Stimulated activated CD4-positive, alpha-beta T cell treated with anti-CD3 and anti-CD28 coated beads, Interleukin-15, amount 100 ng/mL, for 24 hours (primary cell): ENCODE measurements at places on chromosomes 3 and 15.

DNA sequence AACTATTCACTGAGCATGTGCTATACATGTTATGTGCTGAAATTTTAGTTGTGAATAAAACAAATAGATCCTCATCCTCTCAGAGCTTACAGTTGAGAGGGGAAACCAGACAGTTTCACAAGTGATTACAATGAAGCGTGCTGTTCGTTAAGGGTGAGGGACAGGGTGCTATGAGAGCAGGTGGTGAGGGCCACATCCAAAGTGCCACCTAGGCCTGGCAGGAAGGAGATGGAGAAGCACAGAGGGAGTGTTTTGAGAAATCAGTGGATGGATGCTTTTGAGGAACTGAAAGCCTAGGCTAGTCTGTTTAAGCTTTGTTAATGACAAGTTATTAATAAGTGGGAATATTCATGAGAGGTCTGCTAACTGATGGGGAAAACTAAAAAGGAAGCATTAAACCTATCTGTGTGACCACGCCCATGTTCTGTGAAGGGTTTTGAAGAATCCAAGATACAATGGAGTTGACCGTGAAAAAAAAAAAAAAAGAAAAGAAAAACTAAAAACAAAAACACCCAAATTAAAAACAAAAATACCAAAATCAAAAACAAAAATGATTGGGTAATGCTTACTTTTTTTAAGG lies 7.3 kb downstream of the MCTP2 start:
- DNase-seq: no peak

- DNase-seq: no peak
Measured at GRCh38 chr3:120174811-120175539, 80.7 kb upstream of the GSK3B start.

DNA sequence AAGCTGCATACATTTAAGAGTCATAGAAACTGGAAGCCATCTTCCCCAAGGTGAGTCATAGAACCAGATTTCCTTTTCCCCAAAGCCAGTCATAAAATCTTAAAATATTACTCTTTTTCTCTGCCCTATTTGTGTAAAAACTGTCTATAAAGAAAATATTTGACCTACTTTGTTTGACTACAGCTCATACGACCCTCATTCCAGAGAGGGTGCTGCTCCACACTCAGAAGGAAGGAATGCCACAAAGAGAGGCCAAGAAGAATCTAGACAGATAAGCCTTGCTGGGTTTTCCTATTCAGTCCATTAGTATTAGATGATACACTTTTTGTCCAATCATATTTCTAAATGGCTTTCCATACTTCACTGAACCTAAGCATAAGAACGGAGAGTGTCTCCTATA lies 671.6 kb upstream of the SGO1 start:
- no peak for DNase-seq

DNA sequence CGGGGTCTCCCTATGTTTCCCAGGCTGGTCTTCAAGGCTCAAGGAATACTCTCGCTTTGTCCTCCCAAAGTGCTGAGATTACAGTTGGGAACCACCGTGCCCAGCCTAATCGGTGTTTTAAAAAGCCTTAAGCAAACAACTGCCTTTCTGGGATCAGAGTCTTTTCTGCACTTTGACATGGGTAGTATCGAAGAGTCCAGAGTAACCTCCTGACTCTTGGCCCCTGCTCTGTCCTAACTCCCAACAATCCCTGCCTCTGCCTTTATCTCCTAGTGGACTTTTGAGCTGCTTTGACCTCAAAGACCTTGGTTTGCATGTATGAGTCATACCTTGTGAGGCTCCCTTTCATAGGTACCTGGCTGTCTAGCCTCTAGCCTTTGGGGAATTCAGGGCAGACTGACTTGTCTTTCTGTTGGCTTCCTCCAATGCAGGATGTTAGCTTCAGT lies 21.0 kb upstream of the HACD2 start:
- no peak for DNase-seq

DNA sequence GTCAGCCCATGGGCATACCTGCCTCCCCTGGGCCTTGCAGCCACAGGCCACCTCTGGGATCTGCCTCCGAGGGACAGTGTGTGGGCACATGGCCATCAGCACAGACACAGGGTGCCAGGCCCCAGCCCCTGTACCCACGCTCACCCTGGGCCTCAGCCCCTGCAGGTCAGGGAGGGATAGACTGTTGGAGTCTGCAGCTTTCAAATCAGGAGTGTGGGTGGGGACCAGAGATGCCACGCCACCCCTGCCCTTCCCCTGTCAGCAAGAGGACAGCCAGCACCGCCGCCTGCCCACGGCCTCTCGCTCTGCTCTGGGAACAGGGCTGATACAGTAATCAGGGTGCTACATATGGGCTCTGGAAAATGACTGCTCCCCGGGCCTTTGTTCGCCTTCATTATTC lies 72.7 kb downstream of the DNAJB8 start:
- DNase-seq: no peak

DNA sequence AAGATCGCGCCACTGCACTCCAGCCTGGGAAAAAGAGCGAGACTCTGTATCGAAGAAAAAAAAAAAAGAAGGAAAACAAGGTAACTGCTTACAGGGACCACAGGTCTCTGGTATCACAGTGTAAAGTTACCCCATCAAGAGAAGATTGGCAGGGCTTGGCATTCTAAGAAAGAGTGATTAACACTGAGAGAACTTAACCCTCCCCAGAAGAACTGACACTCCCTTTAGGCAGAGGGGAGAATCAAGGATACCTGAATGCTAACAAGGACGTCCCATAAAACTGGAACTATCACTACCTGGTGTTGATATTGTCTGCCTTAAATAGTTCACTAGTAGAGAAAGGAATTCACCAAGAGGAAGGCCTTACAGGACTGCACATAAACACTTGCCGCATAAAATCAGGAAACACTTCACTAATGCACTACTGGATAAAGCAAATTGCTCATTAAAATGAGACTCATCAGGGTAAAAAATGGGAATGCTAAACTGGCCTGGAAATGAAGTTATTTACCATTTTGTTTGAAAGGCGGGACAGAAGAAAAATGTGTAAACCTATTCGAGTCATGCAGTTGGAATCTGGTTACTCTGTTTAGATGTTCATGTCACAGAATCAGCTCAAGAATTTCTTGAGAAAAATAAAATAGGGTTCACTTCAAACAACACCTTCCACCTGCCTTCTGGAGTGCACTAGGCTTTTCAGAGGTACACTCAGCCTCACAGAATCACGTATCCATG lies 121.6 kb downstream of the FOXP1 start:
- no peak for DNase-seq

DNA sequence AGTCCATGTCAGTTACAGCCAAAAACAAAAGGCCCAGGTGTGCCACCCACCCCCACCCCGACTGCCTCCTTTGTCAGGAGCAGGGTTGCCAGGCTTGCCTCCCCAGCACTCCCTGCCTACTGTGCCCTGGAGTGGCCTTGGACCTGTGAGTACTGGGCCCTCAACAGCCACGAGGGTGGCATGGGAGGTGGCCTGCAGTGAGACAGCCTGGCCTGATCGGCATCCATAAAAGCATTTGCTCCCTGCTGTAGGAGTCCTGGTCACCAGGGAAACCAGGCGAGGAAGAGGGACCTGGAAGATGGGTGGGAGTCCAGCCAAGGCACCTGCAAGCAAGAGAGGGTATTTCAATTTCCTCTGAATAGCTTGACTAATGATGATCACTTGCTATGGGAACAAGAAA lies 56.4 kb upstream of the KCNMB2 start:
- no peak for DNase-seq

DNA sequence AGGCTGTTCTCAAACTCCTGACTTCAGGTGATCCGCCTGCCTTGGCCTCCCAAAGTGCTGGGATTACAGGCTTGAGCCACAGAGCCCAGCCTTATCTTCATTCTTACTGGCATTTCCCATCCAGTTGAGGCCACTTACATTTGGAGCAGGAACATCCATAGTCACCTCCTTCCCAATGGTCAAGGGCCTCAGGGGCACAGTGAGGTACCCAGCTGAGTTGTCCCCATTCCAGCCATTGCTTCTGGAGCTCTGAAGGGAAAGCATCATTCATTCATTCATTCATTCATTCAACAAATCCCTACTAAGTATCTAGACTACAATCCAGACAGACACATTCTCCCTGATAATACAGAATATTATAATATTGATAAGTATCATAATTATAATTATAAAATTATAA lies 12.2 kb downstream of the PLA2G4D start:
- DNase-seq: no peak

DNA sequence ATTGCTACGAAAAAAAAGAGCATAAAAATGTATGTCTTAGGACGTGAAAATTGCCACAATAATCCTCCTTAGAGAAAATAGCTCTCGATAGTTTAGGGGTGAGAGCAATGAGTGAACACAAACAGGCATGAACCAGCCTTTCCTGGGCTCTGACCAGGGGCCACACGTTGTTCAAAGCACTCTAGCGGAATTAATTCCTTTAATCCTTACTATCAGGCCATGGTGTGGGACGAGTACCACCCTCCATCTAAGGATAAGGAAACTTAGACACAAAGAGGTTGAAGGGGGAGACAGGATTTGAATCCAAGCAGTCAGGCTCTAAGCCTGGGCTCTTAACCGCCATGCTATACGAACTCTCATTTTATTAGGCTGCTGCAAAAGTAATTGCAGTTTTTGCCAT lies 81.9 kb upstream of the CACNA2D3 start:
- no peak for DNase-seq

- no peak for DNase-seq
Measured at GRCh38 chr3:171373711-171374110, 86.5 kb downstream of the TNIK start.

GRCh38 chr3:70273492-70273891 lies 38.9 kb downstream of the MDFIC2 start:
- DNase-seq: no peak

GRCh38 chr3:174398761-174399160 lies 460.4 kb upstream of the NAALADL2 start:
- no peak for DNase-seq

DNA sequence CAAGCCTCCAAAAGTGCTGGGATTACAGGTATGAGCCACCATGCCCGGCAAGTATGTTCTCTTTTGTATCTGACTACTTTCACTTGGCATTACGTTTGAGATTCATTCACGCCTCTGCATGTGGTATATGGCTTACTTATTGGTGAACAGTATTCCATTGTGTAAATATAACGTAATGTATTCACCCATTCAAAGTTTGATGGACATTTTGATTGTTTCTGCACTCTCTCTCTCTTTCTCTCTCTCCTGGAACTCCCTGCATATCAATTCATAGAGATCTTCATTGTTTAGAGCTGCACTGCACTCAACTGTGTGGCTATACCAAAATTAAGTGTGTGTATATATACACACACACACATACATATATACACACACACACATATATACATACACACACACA lies 30.4 kb downstream of the SPPL2A start:
- no peak for DNase-seq

- no peak for DNase-seq
Measured at GRCh38 chr15:28953573-28954195, 67.9 kb downstream of the APBA2 start.

GRCh38 chr3:195352895-195353488 lies 82.0 kb upstream of the XXYLT1 start:
- no peak for DNase-seq

- DNase-seq: no peak
Measured at GRCh38 chr15:58465866-58466517, 34.2 kb downstream of the LIPC start.

GRCh38 chr3:64993781-64994180 lies 306.0 kb upstream of the ADAMTS9 start:
- no peak for DNase-seq

GRCh38 chr15:33067456-33067855 lies 127.1 kb downstream of the FMN1 start:
- DNase-seq: no peak

- no peak for DNase-seq
Measured at GRCh38 chr3:146342989-146343388, 92.1 kb upstream of the PLSCR4 start.

DNA sequence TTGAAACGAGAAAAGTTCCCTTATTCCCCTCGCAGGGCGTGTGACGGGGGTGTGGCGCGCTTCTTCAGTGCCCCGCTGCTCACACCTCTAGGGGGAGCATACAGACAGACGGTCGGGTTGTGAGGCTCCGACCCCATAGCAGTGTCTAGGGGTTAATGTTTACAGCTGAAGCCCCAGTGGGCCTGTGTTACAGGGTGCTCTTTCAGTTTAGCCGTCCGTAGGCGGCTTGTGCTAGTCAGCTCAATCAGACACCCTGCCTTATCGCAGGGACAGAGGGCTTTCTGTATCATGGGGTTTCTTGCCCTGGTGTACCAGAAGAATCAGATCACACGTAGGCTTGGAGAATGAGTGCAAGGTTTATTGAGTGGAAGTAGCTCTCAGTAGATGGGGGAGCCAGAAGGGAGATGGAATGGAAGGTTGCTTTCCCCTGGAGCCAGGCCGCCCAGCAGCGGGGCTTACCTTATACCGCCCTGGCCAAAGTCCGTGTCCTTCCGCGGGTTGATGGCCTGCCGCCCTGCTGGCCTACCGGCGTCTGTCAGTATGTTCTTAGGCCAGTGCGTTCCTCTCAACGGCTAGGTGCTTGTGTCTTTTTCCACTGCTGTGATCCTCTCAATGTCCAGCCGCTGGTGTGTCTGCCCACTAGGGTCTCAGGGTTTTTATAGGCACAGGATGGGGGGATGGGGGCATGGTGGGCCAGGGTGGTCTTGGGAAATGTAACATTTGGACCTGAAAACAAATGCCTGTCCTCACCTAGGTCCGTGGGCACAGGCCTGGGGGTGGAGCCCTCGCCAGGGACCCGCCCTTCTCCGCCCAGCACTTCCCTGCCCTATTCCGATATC lies 32.2 kb upstream of the ACP3 start:
- DNase-seq: no peak

DNA sequence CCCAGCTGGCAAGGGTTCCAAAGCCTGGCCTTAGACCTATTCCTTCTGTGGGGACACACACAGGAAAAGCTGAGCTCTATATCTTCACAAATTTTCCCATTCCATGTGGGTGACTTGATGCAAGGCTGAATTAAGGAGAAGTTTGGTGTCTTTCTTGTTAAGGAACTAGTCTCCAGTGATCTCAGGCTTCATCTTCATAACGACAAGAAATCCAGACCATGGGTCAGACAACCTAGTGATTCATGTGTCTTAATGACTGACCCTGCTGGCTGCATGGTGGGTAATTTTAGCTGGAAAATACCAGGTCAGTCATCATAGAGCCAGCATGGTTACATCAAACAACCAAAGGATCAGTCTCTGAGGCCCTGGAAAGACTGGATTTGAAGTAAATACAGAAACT lies 112.7 kb upstream of the SLC4A7 start:
- no peak for DNase-seq

DNA sequence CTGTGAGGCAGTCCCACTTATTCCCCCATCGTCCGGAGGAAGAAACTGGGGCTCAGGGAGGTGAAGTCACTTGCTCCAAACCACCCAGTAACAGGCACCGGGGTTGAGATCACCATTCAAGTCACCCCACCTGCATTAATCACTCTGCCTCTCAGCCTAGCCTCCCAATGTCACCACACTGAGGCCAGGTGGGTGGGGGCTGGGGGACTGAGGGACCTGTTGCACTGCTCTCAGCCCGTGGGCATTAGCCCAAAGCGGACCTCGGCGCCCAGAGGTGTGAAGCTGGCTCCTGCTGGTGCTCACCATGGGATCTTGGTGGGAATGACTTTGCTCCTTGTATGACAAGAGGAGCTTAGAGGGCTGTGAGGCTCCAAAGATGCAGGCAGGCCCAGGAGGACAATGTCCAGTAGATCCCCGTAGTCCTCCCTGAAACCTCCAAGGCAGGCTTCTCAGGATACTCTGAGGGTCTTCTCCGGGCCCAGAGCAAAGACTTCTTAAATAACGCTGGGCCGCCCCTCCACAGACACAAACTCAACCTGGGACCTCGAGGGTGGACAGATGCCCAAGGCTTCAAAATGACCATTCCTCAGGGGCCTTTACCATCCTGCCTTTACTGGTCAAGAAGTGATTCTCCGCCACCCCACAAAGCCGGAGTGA lies 1.7 kb downstream of the NT5DC2 start:
- DNase-seq: no peak
